Astrocyte (in vitro differentiated cells and primary cell): ENCODE measurements at places on chromosomes 11 and 22. TPM values are rescaled to one million over a fixed set of nuclear protein-coding genes. Genes with fewer than 3 reads are reported as not detected.

DNA sequence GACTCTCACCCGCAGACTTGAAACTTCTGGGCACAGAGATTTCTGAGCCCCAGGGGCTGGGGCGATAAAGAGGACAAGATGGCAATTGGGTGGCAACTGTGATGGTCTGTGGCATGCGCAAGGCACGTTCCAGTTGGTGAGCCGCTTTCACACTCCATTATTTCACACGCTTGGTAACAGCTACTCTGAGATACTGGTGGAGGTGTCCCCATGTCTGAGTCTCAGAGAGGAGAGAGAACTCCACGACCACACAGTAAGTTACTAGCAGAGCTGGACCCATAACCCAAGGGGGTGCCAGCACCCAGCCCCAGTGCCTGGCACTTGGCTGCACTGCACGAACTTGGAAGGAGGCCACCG, 6.0 kb upstream of the KCNJ4 start:
- no peak for DNase-seq

DNA sequence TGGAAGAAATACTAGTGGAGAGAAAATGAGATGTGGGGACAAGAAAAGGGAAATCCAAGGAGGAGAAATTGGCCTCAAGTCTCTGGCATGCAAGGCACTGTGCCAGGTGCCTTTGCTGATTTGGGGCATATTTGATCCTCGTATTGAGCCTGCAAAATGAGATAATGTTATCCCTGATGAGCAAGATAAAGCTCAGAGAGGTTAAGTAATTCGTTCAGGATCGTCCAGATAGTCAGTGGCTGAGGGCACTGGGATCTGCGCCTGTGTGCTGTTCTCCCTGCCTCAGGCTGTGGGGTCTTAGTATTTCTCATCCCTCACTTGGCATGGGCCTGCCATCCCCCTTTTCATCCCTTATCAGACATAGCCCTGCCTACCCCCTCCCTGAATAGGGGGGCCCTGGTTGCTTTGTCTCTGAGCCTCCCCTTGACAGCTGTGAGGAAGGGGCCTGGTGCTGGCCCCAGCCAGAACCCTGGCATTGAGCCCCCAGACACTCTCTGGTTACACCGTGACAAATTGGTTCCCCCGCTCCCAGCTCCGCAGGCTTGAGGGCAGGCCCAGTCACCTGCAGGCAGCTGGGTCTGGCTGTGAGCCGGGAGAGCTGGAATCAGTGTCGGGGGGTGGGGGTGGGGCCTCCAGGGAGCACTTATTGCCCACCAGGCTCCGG, 85.7 kb downstream of the NECTIN1 start:
- DNase-seq = no peak

- DNase-seq = no peak
Observed at GRCh38 chr22:29765905-29766631, 739 bp downstream of the ZMAT5 start.

DNA sequence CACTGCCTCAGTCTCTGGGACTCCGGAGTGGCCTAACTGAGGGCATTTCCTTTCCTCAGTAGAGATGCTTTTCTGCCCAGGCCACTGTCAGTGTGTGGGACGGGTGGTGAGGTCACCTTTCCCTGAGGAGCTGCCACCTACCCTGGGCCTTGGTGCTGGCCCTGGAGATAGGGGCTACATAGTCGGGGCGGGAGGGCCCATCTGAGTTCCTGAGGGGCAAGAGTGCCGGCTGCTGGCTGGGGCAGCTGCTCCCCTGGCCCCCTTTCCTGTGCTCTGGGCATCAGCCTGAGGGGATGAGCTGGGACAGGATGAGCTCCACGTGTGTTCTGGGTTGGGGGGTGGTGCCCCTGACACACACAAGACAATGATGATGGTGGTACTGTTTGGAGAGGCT, 5.4 kb downstream of the KCNC1 start:
- no peak for DNase-seq

GRCh38 chr22:37844904-37845329, 783 bp upstream of the ANKRD54 start:
- DNase-seq = no peak

DNA sequence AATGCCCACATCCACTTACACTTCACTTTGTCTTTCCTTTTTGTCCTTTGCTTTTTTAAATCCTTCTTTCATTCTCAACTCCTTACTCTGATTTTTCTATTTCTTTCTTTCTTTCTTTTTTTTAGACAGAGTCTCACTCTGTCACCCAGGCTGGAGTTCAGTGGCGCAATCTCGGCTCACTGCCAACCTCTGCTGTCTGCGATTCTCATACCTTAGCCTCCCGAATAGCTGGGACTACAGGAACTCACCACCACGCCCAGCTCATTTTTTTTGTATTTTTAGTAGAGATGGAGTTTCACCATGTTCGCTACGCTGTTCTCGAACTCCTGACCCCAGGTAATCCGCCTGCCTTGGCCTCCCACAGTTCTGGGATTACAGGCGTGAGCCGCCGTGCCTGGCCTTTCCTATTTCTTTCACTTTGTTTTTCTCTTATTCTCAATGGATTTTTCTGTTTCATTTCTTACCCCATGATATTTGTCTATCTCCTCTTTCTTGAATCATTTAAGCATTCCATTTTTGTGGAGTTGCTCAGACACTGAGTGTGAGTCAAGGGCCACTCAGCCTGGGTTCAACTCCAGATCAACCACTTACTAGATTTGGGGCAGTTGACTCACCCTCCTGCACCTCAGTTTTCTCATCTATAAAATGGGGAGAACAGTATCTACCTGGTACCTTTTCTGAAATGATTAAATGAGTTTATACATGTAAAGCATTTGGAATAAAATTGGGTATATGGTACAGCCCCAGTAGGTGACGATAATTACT, 7.6 kb downstream of the KCNJ5 start:
- DNase-seq = peak; percentile 43

- DNase-seq = no peak
Observed at GRCh38 chr11:59273373-59273841, 60.7 kb upstream of the MPEG1 start.

DNA sequence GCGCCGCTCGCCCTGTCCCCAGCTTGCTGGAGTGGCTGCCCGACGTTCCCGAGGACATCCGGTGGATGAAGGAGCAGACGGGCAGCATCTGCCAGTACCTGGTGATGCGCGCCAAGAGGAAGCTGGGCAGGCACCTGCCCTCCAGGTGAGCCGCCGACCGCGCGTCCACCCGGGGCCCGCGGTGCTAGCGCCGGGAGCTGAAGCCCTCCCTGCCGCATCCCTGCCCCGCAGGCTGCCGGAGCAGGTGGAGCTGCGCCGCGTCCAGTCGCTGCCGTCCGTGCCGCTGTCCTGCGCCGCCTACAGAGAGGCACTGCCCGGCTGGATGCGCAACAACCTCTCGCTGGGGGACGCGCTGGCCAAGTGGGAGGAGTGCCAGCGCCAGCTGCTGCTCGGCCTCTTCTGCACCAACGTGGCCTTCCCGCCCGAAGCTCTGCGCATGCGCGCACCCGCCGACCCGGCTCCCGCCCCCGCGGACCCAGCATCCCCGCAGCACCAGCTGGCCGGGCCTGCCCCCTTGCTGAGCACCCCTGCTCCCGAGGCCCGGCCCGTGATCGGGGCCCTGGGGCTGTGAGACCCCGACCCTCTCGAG, 3.3 kb upstream of the CRACR2B start:
- DNase-seq = no peak

DNA sequence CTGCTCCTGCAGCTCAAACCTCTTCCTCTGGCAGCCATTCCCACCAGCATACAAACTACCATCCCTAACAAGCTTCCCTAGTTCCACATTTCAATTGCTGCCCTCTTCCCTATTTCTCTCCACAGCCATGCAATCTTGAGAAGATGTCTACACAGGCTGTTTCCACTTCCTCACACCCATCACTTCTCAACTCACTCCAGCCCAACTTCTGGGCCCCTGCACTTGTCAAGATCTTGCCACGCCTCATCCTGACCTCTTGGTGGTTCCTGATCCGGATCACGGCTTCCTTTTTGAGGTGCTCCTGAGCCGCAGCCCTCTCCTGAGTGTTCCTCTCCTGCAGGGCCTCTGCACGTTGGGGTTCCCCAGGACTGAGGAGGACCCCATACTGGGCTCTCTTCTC, 22.6 kb downstream of the RPL27A start:
- DNase-seq = no peak

The POLD4 gene
- total RNA-seq = 53.5 and 69.2 TPM in 2 replicates

The FAM181B gene
- 0.11 and 0.17 TPM in 2 replicates for total RNA-seq

The ROBO4 gene
- total RNA-seq = 0.25 TPM in 1 of 2 replicates, not detected in the other

The HEPACAM gene
- total RNA-seq = 0.19 TPM in 1 of 2 replicates, not detected in the other

The MPPED2 gene
- 1.1 and 1.6 TPM in 2 replicates for total RNA-seq

The B4GALNT4 gene
- total RNA-seq = 64.6 and 68.5 TPM in 2 replicates

The TMEM191C gene
- 2.8 and 3.4 TPM in 2 replicates for total RNA-seq
